ENCODE measurements at places on chromosomes 16 and 17. TPM values are rescaled to one million over a fixed set of nuclear protein-coding genes. Genes with fewer than 3 reads are reported as not detected.

GRCh38 chr17:49935526-49936210, 33.3 kb upstream of the DLX4 start:
- H3K36me3 ChIP-seq = no peaks in the 10 kb centered on the region
- no peaks in the 10 kb centered on the region for H3K4me1 ChIP-seq
- H3K4me3 ChIP-seq = no peak overlapping the region
- H3K27ac ChIP-seq = no peak overlapping the region
- no peak for DNase-seq

Gene TP53TG3B
- 0.37 TPM for total RNA-seq

DNA sequence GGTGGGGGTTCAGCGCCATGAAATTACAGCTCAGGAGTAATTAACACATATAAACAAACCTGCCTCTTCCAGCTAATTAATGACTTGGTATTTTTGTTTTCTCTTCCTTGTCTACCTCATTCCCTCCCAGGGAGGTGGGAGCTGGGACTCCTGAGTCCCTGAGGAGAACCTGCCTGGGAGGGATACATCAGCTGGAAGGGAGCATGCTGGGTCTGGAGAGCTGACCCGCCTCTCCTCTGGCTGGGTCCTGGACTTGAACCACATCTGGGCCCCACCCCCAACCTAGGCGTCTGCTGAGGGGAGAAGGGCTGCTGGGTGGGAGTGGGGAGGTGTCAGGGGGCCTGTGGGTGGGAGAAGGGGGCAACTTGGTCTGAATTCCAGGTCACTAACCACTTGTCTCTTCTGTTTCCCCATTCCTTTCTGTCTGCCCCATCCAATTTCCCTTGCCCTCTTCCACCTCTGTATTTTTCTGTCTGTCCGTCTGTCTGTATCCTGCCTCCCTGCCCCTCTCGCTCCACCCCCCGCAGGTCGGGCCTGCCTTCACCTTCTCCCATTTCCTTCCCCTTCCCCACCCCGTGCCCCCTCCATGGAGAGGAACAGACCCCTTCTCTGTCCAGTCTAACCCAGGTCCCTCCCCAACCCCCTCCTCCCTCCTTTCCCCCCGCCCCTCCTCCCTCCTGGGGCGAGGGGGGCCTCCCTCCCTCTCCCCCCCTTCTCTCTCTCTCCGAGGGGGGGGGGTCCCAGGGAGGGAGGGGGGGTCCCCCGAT, at the start of gene NLGN2:
TSS of gene NLGN2 (plus strand) at position 361 of the 767 bp plus-strand sequence. CDS start 411 bp downstream, outside the sequence.
- H3K4me3 ChIP-seq = no peak within 1 kb of the TSS
- H3K27me3 ChIP-seq = peaks cover 2% of the 10 kb centered on the region
- no peak for DNase-seq
- peaks cover 15% of the 10 kb centered on the region for H3K4me1 ChIP-seq

DNA sequence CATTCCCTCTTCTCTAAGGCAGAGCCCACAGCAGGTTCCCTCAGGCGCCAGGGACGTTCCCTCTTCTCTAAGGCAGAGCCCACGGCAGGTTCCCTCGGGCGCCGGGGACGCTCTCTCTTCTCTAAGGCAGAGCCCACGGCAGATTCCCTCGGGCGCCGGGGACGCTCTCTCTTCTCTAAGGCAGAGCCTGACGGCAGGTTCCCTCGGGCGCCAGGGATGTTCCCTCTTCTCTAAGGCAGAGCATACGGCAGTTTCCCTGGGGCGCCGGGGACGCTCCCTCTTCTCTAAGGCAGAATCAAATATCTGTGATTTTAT, 24.3 kb downstream of the ACSF3 start:
- H3K27ac ChIP-seq = peak overlapping the region; percentile 40
- no peak overlapping the region for H3K4me3 ChIP-seq
- H3K27me3 ChIP-seq = no peaks in the 10 kb centered on the region

DNA sequence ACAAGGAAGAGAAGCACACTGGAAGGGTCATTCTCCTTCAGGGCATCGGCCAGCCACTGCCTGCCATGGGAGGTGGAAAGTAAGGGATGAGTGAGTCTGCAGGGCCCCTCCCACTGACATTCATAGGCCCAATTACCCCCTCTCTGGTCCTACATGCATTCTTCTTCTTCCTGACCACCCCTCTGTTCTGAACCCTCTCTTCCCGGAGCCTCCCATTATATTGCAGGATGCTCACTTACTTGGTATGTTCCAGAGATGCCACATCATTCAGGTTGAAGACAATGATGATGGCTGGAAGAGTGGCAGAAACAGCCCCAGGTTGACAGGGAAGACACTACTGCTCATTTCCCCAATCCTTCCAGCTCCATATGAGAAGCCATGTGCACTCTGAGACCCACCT, 2.5 kb downstream of the RAB34 start:
- H3K36me3 ChIP-seq = peaks cover 5% of the 10 kb centered on the region
- peaks cover 31% of the 10 kb centered on the region for H3K4me1 ChIP-seq
- no peak overlapping the region for H3K4me3 ChIP-seq
- peaks cover 19% of the 10 kb centered on the region for H3K27me3 ChIP-seq
- DNase-seq = no peak

Gene HOXB7
- total RNA-seq = 0.30 TPM

Measured in activated CD4-positive, alpha-beta T cell treated with anti-CD3 and anti-CD28 coated beads for 36 hours (primary cell).